ENCODE measurements at places on chromosomes 7 and 10.
A peak's percentile ranks its signal among the peaks of the same experiment; 100 is the strongest.

- DNase-seq, result no peak
Measured at GRCh38 chr10:15723803-15724202, 4.1 kb upstream of the ITGA8 start.

- no peak for DNase-seq
Measured at GRCh38 chr7:37218956-37219355, 229.7 kb downstream of the ELMO1 start.

- DNase-seq, result no peak
Measured at GRCh38 chr7:54483523-54483922, 58.7 kb upstream of the VSTM2A start.

- DNase-seq, result no peak
Measured at GRCh38 chr10:124612611-124613498, 131.3 kb downstream of the FAM53B start.

- DNase-seq, result no peak
Measured at GRCh38 chr7:129740574-129741410, 129.3 kb downstream of the NRF1 start.

GRCh38 chr7:156094350-156095146 is 282.3 kb upstream of the SHH start:
- no peak for DNase-seq

GRCh38 chr7:101165958-101166647 is 734 bp upstream of the VGF start:
- no peak for DNase-seq

DNA sequence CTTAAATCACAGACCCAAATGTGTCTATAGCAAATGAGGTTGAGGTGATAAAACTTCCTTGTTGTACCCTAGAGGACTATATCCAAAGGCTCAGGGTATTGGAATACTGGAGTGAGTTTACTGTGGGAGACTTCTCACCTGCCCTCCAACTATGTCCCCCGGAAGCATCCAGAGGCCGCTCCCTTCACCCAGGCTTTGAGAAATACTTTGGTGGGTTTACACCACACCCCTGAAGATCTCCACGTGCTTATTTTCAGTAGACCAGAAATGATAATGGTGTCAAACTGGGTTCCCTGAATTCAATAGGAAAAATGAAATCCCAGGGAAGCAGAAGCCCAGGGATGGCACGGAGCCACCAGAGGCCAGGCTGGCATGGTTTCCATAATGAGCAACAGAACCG is 31.3 kb upstream of the NANOS1 start:
- DNase-seq, result no peak

GRCh38 chr7:47342296-47343060 is 239.4 kb downstream of the TNS3 start:
- no peak for DNase-seq

- DNase-seq, result no peak
Measured at GRCh38 chr7:150733482-150734095, 3.6 kb upstream of the GIMAP5 start.

- no peak for DNase-seq
Measured at GRCh38 chr10:24935504-24936292, 16.7 kb downstream of the PRTFDC1 start.

DNA sequence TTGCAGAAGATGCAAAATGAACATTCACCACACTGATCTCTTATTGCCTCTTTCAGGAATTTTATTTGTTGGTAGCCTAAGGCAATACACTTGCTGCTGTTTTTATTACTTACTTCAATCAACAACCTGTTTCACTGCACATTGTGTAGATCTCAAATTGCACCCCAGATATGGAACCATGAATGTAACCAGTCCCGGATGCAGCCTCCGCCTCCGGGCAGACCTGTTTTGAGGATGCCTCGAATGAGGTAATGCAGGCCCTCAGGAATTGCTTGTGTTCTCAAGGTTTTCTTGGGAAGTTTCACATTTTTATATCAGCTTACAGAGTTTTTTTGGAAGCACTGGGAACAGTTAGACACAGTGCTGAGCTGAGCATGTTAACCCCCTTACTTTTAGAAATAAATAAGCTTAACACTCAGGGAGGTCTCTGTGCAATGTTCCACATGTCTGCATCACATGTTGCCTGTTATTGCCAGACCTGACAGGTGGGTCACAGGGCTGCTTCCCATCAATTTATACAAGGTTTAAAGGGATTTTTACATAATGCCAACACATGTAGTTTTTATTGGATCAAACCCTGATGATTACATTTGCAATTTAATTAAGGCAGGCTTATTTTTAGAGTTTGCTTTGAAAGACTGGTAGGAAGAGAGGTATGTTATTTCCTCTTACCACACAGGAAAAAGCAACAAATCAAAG is 193.1 kb upstream of the POM121L12 start:
- no peak for DNase-seq

- peak; percentile 72 for DNase-seq
Measured at GRCh38 chr7:79495544-79496272, 42.2 kb upstream of the MAGI2 start.

- DNase-seq, result no peak
Measured at GRCh38 chr7:47478017-47478344, 103.9 kb downstream of the TNS3 start.

DNA sequence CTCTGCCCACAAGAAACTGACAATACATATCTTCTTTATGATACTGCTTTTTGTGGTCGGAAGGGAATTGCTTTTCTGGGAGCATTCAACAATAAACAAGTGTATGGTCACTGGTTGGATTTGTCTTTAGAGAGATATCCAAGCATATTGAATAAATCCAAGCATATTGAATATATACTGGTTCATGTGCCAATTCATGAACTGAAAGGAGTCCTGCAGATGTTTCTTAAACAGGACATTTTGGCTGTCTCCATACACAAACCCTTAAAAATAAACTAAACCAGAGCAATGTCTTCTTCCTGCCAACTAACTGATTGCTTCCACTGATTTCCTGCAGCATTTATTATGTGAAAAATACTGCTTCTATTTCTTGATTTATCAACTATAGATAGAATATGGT is 173.9 kb downstream of the FOXP2 start:
- DNase-seq, result no peak

DNA sequence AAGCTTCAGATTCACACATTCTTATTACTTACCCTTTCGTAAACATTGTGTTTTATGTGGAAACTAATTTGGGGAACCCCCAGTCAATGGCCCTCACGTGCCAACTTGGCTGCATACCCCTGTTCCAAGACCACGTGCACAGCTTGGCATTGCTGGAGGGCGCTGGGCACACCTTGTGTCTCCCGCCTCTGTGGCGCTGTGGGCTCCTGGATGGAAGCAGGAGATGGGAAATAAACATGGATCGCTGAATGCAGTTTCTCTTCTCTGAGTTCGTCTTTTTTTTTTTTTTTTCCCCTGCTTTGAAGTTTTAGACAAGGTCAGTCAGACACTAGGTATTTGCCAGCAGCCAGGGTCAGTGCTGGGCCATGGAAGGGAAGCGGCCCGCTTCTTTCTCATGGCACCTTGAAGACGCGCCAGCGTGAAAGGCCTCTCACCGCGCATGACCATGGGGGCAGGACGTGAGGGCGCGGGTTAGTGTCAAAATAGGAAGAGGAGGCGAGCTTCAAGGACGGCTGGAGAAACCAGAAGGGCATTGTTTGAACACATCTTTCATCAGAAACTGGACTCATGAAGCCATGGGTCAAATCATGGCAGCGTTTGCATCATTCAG is 27.3 kb downstream of the BNIP3 start:
- DNase-seq, result no peak

DNA sequence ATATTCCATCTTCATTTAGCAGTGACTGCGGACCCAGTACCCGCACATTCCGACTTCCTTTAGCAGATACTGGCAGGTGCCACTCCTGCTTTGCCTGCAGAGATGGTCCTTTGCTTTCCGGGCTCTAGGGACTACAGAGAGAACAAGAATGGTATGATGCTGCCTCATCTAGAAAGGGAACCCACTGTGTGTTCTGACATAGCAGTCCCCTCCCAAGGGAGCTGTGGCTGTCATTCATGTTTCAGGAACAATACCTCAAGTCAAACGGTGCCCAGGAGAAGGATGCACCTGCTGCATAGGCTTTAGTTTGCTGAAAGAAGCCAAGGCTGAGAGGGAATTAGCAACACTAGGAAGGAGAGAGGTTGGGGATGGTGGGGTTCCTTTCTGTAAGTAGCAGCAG is 15.9 kb upstream of the TMEM72 start:
- DNase-seq, result no peak

DNA sequence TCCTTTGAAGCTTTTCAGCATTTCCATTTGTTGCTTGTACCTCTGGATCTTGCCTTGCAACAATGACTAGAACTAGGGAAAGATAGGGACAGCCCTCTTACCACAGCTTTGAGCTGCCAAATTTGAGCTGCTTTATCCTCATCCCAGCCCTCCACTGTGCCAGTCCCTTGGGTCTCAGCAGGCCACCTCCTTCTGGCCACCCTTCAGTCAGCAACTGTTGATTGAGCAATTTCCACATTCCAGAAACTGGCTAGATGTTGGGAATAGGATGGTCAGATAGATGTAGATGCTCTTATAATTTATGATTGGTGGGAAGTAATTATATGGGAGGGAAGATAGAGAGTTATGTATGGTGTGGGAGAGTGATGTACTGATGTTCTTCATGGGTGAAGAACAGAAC is 100.1 kb downstream of the ST7 start:
- DNase-seq, result no peak

GRCh38 chr10:47161465-47161864 is 138.5 kb upstream of the GDF10 start:
- DNase-seq, result no peak

DNA sequence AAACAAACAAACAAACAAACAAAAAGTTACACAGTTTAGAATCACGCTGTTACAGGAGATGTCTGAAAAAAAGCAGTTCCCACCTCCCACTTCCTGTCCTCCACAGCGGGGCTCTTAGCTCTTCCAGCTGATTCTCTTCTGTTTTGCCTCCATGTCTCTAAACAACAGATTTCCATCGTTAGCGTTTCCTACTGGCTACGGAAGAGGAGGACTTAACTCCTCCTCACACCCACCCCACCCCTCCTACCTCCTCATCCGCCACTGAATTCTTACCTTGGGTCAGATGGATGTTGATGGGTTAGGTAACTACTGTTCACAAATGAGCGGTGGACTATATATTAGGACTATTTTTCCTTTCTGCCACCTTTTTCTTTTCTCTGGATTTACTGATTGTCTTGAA is 36.8 kb upstream of the NUB1 start:
- no peak for DNase-seq

GRCh38 chr10:75294866-75295701 is 59.3 kb upstream of the COMTD1 start:
- DNase-seq, result peak; percentile 82

DNA sequence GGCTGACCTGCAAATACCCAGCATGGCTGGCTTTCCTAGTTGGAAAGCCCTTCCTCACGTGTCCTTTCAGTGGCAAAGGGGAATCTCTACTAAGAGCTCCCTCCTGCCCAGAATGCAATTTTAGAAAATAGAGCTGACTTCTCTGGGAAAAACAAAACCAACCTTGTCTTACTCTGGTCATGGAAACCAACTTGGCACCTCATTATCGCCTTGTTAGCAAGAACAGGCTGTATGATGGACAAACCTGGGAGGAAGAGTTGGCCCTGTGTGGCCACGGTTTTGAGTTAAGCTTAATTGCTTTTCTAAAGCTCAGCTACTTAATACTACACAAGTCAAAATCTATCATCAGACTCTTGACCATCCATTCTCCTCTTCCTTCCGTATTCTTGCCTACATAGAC is 94.1 kb upstream of the PDCD4 start:
- DNase-seq, result no peak

DNA sequence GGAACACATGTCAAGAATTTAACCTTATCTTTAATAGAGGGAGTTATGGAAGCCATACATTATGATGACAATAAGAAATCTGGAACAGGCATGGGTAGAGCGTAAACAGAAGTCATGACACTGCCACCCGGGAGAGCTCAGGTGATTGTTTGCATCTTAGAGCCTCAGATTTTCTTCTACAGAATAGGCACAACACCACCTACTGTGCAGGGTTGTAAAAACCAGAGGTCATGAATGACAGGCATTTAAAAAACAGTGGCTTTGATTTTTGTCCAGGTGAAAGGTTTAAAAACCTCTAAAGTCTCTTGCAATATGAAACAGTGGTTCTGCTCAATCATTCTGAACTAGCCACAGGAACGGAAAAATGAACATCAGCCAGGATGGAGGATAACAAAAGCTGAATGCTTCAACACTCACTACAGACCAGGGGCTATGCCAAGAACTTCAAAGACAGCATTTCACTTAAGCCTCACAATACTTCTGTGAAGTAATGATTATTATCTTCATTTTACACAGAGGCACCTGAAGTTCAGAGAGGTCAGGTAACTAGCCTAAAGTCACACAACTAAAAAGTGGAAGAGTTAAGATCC is 123.8 kb downstream of the SLC25A13 start:
- DNase-seq, result no peak

DNA sequence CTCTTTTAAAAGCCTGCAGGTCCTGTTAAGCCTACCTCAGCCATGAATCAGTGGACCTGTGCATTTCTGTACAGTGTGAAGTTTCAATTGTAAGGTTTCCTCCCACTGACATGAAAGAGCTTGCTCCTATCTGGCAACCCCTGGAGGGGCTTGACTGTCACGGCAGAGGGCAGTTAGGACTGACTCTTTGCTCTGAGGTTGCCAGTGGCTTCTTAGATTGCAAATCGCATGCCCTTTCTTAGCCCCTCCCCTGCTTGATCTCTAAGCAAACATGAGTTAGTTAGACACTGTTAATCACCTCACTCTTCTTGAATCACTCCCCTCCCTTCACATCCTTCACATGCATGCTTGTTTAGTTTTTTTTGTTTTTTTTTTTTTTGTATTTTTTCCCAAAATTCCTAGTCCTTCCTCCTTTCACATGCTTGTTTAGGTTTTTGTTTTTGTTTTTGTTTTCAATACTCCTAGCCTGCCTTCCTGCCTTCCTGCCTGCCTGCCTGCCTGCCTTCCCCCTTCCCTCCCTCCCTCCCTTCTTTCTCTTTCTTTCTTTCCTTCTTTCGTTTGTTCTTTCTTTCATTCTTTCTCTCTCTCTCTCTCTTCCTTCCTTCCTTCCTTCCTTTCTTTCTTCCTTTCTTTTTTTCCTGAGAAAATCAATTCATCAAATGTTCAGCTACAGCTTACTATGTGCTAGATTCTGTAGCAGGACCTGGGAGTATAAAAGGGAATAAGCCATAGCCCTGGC is 6.0 kb upstream of the HIPK2 start:
- no peak for DNase-seq

- DNase-seq, result no peak
Measured at GRCh38 chr7:108719631-108720030, 150.0 kb downstream of the DNAJB9 start.

DNA sequence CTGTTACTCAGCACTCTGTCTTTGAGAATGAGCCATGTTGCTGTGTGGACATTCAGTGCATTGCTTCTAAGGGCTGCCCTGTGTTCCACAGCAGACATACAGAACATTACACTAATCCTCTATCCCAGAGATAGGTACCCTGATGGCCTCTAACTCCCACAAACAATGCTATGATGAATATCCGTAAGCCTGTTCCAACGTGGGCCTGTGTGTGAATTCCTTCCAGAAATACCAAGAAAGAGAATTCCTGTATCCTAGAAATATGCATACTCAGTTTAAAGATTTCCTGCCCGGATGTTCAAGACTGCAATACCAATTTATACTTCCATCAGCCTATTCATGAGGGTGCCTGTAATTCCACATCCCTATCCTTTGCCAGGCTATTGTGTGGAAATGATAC is 21.3 kb upstream of the ST8SIA6 start:
- DNase-seq, result no peak

- no peak for DNase-seq
Measured at GRCh38 chr10:19592276-19592675, 224.0 kb upstream of the PLXDC2 start.

GRCh38 chr10:14330388-14331061 is at the start of gene FRMD4A:
Gene FRMD4A, minus strand, starts transcription at chr10:14330924.
- no peak for DNase-seq

- DNase-seq, result no peak
Measured at GRCh38 chr10:18404530-18404929, 246.9 kb downstream of the NSUN6 start.
